Tibial nerve (tissue), 4 donors: ENCODE measurements at places on chromosomes 13 and 19.

GRCh38 chr13:38309397-38309796 is 40.3 kb upstream of the UFM1 start:
- DNase-seq: no peak

DNA sequence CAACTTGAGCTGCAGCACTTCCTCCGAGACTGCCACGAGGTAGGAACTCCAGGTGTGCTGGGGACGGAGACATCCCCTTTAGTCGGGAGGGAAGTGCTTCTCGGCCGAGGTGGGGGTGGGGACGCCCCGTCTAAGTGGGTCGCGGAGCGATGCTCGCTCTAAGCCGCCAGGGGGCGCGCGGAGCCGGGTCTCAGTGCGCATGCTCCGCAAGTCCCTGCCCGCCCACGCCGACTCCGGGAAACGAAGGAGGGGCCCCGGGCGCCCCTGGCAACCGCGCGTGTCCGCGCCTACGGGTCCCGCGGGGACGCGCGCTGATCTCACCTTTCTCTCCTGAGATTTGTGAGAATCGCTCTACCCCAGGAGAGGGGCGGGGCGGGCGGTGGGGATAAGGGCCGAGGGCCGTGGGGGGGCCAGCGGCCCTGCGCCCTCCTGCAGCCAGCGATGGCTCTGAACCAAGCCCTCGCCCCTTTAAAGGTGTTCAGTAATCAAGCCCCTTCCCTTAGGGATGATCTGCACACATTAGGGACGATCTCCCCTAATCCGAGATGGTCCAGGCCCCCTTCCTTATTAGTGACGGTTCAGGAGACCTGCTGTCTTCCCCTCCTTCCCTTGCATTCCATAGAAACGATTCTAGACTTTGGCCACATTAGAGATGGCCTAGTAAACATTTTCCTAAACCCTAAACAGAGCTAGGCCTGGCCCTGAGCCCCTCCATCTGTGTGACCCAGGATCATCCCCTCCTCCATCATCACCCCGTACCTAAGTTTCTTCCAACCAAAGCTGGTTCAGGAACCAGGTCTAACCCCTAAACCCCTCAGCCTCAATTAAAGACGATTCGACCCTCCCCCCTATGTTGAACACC is 47.3 kb upstream of the SHKBP1 start:
- peak; percentile 76 for DNase-seq

DNA sequence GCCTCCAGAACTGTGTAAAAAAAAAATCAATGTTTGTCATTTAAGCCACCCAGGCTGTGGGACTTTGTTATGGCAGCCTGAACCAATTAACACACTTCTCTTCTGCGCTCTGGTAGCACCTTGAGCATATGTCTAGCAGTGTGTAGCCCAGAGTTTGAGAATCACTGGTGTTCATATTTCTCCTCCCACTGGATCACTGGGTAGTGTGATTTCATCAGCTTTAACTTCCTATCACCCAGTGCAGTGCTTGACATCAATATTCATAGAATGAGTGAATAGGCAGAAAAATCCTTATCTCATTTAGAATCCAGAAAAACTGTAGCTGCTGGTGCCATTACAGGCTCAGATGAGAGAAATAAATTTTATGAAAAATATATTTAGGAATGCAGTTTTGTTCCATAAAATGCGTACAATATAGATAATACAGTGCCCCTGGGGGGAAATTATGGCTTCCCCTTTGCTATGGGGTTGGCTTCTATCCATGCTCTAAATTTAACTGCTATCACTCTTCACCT is 30.7 kb upstream of the WASF3 start:
- no peak for DNase-seq

DNA sequence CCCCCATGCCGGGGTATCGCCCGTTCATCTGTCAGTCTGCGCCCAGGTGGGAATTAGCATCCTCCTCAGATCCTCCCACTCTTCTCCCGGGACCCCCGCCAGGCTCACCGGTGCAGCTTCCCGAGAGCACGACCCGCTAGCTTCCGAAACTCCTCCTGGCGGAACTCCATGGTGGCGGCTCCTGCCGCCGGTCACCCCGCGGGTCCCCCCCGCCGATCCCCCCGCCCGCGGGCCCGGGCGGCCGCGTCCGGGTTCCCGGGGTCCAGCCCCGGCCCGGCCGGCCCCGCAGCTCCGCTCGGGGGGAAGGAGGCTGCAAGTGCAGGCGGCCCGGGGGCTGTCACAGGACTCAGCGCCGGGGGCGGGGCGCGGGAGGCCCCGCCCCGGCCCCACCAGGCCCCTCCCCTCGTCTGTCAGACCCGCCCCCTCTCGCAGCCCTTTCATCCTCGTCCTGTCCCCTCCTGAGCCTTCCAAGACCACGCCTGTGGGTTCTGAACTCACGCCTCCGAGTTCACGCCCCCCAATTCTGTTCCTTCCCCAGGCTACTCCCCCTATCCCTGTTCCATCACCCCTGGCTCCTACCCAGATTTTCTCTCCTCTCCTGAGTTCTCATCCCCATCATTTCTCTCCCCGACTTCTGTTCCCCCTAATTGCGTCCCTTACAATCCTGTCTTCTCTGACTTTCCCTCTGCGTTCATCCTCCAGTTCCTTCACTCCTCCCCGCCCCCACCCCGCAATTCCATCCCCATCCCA is at the start of gene SLC17A7:
SLC17A7 (minus strand) TSS at position 318 of the 750 bp plus-strand sequence; CDS start at position 170, 148 bp downstream.
- DNase-seq: peak; percentile 82

DNA sequence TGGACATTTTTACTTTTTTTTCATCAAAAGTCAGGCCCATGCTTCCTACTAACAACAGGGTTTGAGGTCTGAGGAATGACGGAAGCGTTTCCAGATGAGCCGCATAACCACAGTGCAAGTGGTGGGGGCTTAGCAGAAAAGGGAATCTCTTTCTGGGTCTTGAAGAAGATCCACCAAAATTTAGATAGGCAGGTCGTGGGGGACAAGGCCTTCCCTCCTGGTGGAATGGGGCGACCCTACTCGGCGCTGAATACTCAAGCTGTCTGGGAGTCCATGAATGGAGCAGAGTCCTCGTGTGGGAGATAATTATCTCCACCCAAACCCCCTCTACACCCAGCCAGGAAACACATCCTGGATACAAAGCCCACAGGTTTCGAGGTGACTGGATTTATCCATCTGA is 36.9 kb downstream of the CARS2 start:
- DNase-seq: no peak

- no peak for DNase-seq
Observed at GRCh38 chr19:35266520-35267352, 2.0 kb upstream of the USF2 start.
